K562 (cell line): ENCODE measurements at places on chromosomes 13 and 19. TPM values are rescaled to one million over a fixed set of nuclear protein-coding genes. Genes with fewer than 3 reads are reported as not detected.
A peak's percentile ranks its signal among the peaks of the same experiment; 100 is the strongest.

- no peaks in the 10 kb centered on the region for H3K4me1 ChIP-seq
- peaks cover 7% of the 10 kb centered on the region; the same call in 1 of the 2 replicates for H3K27me3 ChIP-seq
- no peak for DNase-seq
- no peak overlapping the region for H3K4me3 ChIP-seq
- H3K36me3 ChIP-seq, result no peaks in the 10 kb centered on the region
These were observed 279.6 kb downstream of the SLC7A1 start for GRCh38 chr13:29315847-29316246.

- no peaks in the 10 kb centered on the region for H3K36me3 ChIP-seq
- peak overlapping the region; percentile 100 for H3K27ac ChIP-seq
- no peak for DNase-seq
- no peaks in the 10 kb centered on the region for H3K27me3 ChIP-seq
- H3K4me3 ChIP-seq, result peak overlapping the region; percentile 56
These were observed 257.5 kb upstream of the STARD13 start for GRCh38 chr13:33543089-33543459.

DNA sequence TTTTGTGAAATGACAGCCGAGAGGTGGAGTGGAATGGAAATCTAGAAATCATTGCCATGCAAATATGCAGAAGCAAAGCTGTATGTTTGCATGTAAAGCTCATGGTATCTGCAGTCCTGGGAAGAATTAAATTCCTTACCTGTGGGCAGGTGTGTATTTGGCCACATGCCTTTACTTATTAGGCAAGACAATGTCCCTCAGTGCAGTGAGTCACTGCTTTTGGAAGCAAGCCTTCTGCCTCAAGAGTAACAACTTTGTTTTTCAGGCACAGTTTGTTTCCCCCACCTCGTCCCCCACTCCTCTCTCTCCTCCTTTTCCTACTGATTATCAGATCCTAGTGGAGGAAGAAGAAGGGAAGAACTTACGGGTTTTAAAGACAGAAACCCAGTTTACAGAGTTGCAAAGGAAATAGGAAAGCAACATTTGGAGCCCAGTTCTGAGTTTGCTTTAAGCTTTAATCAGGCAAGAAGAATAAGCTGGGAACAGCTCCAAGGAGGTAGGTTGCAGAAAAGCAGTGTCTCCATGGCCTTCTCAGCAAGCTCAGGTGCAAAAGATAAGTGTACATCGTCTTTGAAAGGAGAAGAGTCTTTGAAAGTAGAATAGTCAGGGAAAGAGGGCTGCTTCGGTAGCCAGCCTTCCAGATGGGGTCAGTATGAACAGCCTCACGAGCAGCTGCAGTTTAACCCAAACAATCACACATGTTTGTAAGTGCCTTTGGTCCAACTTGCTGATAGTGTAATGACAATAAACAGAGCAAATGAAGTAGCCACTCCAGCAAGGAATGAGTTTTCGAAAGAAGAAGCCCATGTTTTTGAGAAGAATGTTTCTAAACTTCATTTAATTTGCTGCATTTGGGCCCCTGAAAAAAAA is 190.1 kb downstream of the KLF5 start:
- H3K36me3 ChIP-seq, result no peaks in the 10 kb centered on the region
- H3K27me3 ChIP-seq, result no peaks in the 10 kb centered on the region
- H3K4me3 ChIP-seq, result no peak overlapping the region

- no peak overlapping the region for H3K4me3 ChIP-seq
- no peaks in the 10 kb centered on the region for H3K27me3 ChIP-seq
- H3K36me3 ChIP-seq, result no peaks in the 10 kb centered on the region
- H3K4me1 ChIP-seq, result no peaks in the 10 kb centered on the region
- no peak for DNase-seq
- no peak overlapping the region for H3K27ac ChIP-seq
These were observed 816.2 kb upstream of the ATXN8OS start for GRCh38 chr13:69291292-69291906.

DNA sequence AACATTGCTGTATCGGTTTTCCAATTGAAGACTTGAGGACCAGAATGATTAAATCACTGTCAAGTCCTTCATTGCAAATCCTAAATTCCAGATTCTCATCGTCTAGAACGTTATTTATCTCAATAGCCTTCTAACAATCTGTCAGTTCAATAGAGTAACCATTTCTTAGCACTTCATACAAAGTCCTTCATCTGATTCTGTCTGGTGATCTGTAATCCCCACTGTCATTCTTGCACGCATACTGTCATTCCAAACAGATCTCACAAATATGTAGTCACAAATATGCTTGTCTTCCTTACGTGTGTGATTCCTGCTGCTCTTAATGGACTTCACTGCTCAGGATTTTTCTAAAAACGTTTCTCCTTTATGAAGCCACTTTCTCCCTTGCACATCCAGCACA is 1197.5 kb downstream of the EFNB2 start:
- no peak overlapping the region for H3K27ac ChIP-seq
- no peaks in the 10 kb centered on the region for H3K27me3 ChIP-seq
- no peaks in the 10 kb centered on the region for H3K4me1 ChIP-seq
- H3K4me3 ChIP-seq, result no peak overlapping the region
- no peaks in the 10 kb centered on the region for H3K36me3 ChIP-seq
- no peak for DNase-seq

DNA sequence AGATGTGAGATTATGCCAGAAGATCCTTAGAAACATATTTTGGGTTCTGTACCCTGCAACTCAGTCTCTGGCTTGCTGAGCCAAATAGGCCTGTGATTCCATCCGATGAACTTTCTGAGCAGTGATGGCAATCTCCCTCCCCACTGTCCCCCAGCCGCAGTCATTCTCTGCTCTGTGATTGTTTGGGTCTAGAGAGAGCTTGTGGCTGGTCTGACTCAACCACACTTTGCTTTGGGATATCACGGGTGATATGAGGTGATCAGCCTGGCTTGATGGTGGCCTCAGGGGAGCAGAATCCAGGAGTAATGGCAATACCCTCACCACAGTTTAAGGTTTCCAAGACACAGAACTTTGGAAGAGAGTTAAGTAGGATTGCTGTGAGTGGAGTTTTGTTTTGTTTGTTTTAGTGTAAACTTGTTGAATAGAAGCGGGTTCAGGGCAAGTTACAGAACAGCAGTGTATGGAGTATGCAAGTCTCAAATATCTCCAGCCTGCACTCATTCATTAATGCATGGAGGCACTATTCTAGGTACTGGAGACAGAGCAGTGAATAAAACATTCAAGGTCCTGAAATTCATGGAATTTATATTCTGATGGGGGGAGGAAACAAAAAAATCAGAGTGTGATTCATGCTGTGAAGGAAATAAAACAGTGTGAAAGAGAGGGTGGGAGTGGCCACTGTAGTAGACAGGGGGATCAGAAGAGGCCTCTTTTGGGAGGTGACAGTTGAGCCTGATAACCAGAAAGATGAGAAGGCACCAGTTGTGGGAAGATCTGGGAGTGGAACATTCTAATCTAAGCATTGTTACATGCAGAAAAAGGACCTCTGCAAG is 5.3 kb downstream of the SAMD4B start:
- peaks cover 55% of the 10 kb centered on the region for H3K4me1 ChIP-seq
- no peak overlapping the region for H3K4me3 ChIP-seq
- peak; percentile 40 for DNase-seq
- H3K27ac ChIP-seq, result peak overlapping the region; percentile 41; the same call in 2 of the 3 replicates
- H3K27me3 ChIP-seq, result no peaks in the 10 kb centered on the region
- H3K36me3 ChIP-seq, result peaks cover 78% of the 10 kb centered on the region

- no peak overlapping the region for H3K27ac ChIP-seq
- peaks cover 4% of the 10 kb centered on the region; the same call in 1 of the 3 replicates for H3K36me3 ChIP-seq
- peaks cover 76% of the 10 kb centered on the region for H3K4me1 ChIP-seq
- DNase-seq, result no peak
- H3K4me3 ChIP-seq, result no peak overlapping the region
These were observed 2.4 kb upstream of the APC2 start for GRCh38 chr19:1447504-1447903.

DNA sequence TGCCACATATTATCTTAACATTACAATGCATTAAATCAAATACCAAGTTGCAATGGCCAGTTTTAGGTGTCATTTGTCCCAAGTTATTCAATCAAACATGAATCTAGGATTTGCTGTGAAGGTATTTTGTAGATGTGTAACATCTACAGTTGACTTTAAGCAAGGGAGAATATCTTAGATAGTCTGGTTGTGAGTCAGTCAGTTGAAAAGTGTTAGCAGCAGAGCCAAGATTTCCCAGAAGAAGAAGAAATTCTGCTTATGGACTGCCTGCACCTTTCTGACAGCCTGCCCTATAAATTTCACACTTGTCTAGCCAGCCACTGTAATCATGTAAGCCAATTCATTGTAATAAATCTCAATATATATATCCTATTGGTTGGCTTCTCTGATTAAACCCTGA is 41.3 kb upstream of the INTS6 start:
- no peak for DNase-seq
- peaks cover 3% of the 10 kb centered on the region; the same call in 1 of the 2 replicates for H3K27me3 ChIP-seq
- H3K4me1 ChIP-seq, result no peaks in the 10 kb centered on the region
- no peaks in the 10 kb centered on the region for H3K36me3 ChIP-seq

DNA sequence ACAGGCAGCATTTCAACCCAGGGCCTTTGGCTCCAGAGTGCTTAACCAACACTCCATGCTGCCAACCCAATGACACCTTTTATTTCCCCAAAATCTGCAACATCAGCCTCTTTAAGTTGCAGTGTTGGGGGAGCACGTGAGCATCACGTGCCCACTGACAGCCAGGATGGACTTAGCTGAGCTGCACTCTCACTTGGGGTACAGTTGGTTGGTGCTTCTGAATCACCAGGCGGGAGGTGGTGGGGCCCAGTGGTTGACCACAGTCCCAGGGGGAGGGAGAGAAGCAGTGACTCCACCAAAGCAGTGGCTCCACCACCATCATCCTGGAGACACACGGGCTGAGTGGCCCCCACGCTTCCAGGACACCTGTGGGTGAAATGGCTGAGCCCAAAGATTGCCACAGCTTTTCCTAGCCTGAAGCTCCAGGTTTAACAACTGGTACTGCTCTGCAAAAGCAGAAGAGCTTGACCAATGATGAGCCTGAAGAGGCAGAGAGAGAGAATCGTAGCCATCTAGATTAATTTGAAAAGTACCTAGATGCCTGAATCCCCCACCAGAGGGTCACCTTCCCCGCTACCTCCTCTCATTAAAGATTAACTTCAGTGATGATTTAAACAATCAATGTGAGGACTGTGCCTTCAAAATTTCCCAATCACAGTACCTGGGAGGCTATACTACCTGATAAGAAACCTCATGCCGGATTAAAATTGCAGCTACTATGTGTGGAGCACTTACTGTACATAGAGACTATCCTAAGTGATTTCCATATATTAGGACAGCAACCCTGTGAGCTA is 193.8 kb downstream of the FOXO1 start:
- H3K27me3 ChIP-seq, result no peaks in the 10 kb centered on the region
- no peaks in the 10 kb centered on the region for H3K36me3 ChIP-seq
- H3K27ac ChIP-seq, result no peak overlapping the region
- no peak overlapping the region for H3K4me3 ChIP-seq
- DNase-seq, result no peak
- H3K4me1 ChIP-seq, result no peaks in the 10 kb centered on the region

DNA sequence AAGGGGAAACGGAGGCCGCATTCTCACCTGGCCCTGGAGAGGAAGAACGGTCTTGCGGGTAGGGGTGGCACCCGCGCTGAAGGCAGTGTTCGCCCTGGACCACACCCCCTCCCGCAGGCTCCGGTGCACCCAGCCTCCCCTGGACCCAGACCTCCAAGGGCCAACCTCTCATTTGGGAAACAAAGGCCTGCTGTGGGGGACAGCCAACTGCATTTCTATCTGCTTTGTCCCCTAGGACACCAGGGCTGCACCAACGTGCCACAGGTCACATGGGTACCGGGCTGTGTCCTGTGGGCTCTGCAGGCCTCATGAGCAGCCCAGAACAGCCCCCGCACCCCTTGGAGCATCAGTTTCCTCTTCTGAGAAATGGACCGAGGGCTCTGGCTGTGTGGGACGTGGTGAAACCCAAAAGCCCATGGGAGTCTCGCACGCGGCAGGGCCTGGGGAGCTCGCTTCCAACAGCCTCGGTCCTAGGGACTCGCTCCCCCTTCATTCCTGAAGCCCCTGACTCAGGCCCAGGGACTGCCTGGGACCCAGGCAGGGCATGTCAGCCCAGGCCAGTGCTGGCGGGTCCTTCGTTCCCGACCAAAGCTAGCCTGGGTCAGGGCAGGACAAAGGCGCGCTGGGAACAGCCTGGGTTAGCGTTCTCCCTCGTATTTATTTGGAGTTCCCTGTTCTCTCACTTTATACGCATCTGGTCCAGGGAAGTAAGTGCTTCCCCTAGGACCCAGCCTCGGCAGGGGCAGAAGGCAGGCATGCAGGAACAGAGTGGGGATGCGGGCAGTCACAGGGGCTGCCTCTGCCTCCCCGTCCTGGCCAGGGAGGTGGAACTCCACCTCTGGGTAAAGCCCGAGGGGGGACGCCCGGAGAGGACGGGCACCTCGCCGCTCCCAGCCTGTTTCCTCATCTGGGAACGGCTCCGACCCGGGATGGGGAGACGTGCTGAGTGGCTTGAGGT is 4.6 kb downstream of the TCF3 start:
- H3K27ac ChIP-seq, result no peak overlapping the region
- H3K36me3 ChIP-seq, result peaks cover 76% of the 10 kb centered on the region; the same call in 2 of the 3 replicates
- DNase-seq, result no peak
- no peak overlapping the region for H3K4me3 ChIP-seq
- H3K4me1 ChIP-seq, result peaks cover 70% of the 10 kb centered on the region

- no peak overlapping the region for H3K27ac ChIP-seq
- no peaks in the 10 kb centered on the region for H3K27me3 ChIP-seq
- no peak overlapping the region for H3K4me3 ChIP-seq
- H3K4me1 ChIP-seq, result no peaks in the 10 kb centered on the region; the same call in 1 of the 2 replicates
These were observed 159.2 kb downstream of the TNFSF13B start for GRCh38 chr13:108428691-108429090.

GRCh38 chr13:45928843-45929242 is 77.3 kb upstream of the SIAH3 start:
- no peaks in the 10 kb centered on the region for H3K36me3 ChIP-seq
- H3K27me3 ChIP-seq, result peaks cover 38% of the 10 kb centered on the region
- no peak overlapping the region for H3K4me3 ChIP-seq

- no peak for DNase-seq
- H3K27me3 ChIP-seq, result no peaks in the 10 kb centered on the region
- no peak overlapping the region for H3K4me3 ChIP-seq
- H3K36me3 ChIP-seq, result no peaks in the 10 kb centered on the region
- H3K4me1 ChIP-seq, result no peaks in the 10 kb centered on the region
These were observed 2018.0 kb upstream of the PCDH20 start for GRCh38 chr13:63433546-63434150.

DNA sequence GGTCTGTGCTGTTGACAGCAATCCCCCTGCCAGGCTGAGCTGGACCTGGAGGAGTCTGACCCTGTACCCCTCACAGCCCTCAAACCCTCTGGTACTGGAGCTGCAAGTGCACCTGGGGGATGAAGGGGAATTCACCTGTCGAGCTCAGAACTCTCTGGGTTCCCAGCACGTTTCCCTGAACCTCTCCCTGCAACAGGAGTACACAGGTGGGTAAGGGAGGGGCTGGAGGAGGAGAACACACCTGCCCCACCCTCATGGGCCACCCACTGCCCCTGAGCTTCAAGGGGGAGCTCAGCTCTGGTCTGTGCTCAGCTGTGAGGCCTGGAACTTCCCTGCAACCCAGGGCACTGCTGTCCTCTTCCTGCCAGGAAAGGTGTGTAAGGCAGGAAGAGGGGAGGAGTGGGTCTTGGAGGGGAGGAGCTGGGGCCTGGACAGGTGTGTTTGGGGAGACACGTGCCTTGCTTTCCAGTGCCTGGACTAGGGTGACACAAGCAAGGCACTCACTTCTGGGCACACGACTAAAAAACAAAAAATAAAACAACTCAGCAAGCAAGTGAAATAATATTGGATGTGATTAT is 3.9 kb downstream of the SIGLEC7 start:
- H3K27me3 ChIP-seq, result peaks cover 43% of the 10 kb centered on the region
- H3K4me1 ChIP-seq, result peaks cover 2% of the 10 kb centered on the region; the same call in 2 of the 3 replicates
- no peak overlapping the region for H3K27ac ChIP-seq
- no peak overlapping the region for H3K4me3 ChIP-seq

Gene ERFL
- total RNA-seq, result 0.67 and 0.75 TPM in 2 replicates

Gene IGFL3
- not detected in 2 replicates for total RNA-seq

Gene CYP2F1
- 0.38 TPM in 1 of 2 replicates, not detected in the other for total RNA-seq

Gene CEACAM1
- total RNA-seq, result 0.16 and 0.36 TPM in 2 replicates

Gene CEACAM3
- not detected in 2 replicates for total RNA-seq

Gene C19orf33
- not detected in 2 replicates for total RNA-seq
